ENCODE measurements at places on chromosomes 5 and 9.
A peak's percentile ranks its signal among the peaks of the same experiment; 100 is the strongest.

DNA sequence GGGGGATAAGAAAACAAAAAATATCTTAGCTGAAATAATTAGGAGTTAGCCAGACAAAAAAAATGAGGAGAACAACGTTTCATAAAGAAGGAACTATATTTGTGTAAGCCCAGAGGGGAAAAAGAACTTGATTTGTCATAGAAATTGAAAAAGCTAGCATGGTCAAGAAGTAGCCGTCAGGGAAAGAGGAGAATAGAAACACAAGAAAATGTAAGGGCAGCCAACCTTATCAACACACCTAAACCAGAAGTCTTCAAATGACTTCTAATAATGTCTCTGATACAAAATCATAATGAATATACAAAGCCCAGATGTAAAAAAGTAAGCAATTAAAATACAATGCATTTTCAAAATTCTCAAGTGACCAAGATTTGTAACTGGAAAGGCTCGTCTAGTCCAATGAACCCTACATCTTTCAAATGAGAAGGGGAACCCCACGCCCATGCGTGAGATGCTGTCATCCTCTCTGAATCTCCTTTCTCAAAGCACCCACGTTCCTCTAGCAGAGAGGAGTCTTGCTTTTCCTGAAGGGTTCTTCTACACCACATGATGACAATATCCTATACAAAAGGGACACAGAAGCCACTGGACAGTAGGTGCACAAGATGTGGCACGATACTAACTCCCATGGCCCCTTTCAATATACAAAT, 103.7 kb downstream of the ARL15 start:
- DNase-seq: no peak

DNA sequence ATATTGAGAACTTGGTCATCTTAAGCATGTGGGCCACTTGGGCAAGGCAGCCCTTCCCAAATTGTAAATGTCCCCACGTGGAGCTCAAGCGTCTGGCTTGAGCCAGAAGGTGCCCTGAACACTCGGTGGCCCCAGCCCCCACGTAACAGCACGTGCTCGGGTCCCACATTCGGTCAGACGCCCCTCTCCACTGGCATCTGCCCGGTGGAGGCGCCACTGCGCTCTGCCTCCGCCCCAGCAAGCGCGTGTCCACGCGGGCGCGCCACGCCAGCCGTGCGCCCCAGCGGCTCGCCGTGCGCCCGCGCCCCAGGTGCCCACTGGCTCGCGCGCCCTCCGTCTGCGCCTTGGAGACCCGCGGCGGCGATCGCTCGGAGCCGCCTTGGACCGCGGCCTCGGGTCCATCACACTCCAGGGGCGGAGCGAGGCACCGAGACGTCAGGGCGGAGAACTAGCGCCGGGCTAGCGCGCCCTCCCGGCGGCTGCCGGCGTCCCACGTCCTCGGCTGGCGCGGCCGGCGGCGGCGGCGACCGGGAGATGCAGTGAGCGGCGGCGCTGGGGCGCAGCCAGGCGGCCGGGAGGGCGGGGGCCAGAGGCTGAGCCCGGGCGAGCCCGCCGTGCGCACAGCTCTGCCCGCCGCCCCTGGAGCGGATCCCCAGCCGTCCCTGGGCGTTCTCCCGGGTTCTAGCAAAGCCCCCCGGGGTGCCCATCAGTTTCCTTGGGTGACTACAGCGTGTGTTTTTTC, at the start of gene PALM2AKAP2:
Gene PALM2AKAP2, plus strand, starts transcription at position 488 of the 742 bp plus-strand sequence. CDS start 291 bp downstream, outside the sequence.
- DNase-seq: no peak

- no peak for DNase-seq
Observed at GRCh38 chr5:150451594-150451993, 2.1 kb upstream of the RPS14 start.

GRCh38 chr9:128553728-128554127, 1.3 kb downstream of the SPTAN1 start:
- DNase-seq: no peak

GRCh38 chr5:33999978-34000377, 7.9 kb downstream of the AMACR start:
- DNase-seq: no peak

DNA sequence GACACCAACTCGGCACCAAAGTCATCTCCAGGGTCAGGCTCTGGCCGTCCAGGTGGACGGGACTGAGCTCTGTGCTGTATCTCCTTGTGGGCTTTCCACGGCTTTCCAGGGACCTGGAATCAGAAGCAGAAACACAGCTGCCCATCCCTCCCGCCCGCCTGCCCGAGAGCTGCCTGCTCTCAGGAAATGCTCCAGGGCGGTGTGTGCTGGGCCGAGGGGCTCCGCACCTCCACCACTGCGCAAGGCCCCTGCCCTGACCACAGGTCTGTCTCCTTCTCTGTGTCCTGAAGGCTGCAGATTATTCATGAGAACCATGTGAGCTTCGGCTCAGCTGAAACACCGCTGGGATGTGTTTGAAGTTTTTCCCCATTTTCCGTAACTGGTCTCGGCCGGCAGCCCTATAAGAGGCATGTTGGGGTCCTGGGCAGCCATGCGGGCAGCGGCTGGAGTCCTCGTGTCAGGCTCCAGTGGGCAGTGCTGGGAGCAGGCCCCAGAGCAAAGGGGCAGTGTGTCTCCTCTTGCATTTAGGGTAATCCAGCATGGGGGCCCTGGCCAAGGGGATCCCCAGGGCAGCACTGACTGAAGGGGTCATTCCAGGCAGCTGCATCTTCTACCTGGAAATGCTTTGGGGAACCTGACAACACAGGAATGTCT, 22.8 kb downstream of the NKD2 start:
- no peak for DNase-seq

DNA sequence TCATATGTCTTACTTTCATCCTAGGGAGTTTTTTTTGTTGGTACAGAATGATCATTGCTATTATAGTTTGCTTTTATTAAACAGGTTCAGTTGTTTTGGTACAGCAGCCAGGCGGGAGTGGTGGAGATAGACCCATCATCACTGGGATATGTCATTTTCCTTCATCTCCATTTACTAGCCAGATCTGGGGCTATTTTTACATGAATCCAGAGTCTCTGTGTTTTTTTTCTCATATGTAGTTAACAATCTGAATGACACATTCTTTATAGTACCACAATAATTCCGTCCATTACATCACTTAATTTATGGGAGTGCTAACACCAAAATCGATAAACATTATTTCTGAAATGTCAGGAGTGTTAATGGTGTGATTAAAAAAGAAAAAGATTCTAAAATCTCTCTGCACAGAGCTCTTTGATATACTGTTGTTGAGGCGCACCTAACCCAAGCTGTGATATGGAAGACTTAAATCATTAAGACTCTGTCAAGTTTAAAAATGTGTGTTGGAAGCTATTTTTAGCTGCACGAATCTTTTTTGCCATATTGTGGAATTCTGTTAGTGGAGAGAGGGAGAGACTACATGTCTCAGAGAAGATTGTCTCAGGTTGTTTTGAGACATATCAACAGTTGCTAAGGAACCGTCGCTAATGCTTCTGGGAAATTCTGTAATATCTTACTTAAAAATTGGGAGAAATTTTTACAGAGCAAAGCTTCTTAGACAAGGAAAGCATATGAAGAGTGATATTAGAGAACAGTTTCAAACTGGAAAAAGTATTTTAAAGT, 59.6 kb downstream of the RPS23 start:
- no peak for DNase-seq

- peak; percentile 75 for DNase-seq
Observed at GRCh38 chr5:177370488-177371119, 12.9 kb downstream of the RGS14 start.

DNA sequence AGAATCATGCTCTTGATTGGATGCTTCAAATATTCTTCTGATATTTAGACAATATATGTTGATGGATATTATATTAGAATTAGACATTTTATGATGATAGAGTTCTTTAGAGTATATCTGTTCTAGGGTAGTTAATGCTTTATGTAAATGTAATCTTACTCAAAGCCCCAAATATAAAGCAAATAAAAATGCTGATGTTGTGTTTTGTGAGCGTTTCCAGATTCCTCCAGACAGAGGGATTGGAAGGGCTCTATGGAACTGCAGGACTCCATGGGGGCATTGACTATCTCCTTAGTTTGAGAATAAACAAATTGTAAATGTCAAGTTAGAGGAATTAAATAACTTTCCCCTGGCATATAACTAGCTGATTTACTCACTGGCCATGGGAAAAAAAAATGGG, 184.5 kb downstream of the MRPS30 start:
- no peak for DNase-seq

DNA sequence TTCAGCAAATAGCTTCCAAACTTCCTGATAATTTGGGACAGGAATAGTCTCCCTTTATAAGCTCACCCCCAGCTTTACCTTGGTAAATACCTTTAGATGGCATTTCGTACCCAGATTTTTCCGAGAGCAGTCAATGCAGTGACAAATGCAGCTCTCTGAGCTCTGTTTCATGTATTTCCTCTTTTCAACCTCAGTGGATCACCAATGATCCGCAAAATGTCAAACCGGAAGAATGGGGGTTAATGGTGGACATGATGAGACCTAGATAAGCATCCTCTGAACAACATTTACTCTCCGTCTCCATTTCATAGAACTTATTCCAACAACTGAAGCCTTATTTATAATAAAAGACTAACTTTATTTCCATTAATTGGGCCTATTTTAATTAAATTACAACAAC, 227.3 kb downstream of the MCTP1 start:
- no peak for DNase-seq

- no peak for DNase-seq
Observed at GRCh38 chr5:142784401-142784955, 14.3 kb downstream of the ARHGAP26 start.

GRCh38 chr5:142597546-142598337, 88.1 kb downstream of the FGF1 start:
- DNase-seq: no peak

GRCh38 chr5:151234476-151235238, 10.8 kb upstream of the CCDC69 start:
- DNase-seq: no peak

- DNase-seq: peak; percentile 8
Observed at GRCh38 chr5:93349613-93350012, 231.4 kb downstream of the NR2F1-AS1 start.

DNA sequence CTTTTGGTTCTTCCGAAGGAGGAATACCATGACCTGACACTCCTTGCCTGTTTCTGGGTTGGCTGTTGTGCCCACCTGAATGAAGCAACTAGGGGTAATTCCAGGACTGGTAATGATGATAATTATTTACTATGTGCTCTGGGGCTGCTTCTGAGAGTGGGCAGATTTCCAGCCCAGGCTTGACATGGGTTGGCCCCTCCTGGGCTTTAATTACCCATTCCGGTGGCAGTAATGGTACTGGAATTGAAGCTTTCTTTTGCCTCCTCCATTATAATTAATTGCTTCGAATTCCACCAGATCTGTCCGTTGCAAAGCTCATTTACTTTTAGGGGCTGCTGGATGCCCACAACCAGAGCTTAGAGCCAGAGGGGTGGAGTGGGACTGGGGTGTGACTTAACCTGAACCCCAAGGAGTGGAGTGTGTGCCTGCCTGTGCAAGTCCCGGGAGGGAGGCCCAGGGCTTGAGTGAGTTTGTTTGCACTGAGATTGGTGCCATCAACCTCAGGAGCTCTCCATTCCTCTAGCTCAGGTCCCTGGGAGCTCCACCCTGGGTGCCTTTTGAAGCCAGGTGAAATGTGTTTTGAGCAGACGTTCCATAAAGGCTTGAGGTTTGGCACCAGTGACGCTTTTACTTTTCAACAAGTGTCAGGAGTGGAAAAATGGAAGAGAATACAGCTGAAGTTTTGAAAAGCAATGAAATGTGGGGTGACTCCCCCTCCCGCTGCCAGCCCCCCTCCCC, 214.6 kb downstream of the PDZD2 start:
- DNase-seq: no peak

- no peak for DNase-seq
Observed at GRCh38 chr5:58496488-58496887, 5.3 kb downstream of the GAPT start.

DNA sequence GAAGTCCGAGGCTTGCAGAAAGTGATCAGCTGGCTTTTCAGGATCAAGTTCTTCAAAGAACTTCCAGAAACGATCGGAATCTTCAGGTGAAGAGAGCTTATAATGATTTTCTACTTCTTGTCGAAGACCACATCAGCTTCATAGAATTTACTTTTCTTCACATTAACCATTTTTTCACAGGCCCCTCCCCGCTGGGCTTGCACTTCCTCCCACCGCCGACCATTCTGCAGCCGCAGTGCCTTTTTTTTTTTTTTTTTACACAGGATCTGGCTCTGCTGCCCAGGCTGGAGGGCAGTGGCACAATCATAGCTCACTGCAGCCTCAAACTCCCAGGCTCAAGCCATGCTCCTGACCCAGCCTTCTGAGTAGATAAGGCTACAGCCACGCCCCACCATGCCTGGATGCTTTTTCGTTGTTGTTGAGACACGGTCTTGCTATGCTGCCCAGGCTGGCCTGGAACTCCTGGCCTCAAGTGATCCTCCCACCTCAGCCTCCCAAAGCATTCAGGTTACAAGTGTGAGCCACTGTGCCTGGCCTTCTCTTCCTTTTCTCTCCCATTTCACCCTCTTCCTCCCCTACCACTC, 15.3 kb upstream of the RNF130 start:
- no peak for DNase-seq

DNA sequence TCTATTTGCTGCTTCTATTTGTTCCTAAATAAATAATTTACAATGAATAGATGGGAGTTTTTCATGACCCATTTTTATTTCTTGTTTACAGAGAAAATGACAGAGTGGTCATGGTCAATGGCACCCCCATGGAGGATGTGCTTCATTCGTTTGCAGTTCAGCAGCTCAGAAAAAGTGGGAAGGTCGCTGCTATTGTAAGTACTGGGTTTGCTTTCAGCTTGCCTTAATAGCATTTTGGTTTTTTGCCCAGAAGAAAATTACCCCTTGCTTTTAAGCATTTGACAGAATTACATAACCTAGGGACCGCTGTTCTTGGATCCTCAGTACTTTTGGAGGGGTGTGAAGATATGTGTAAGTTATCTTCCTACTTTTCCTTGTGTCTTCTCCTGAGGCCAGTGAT, 44.1 kb downstream of the TJP2 start:
- no peak for DNase-seq

- no peak for DNase-seq
Observed at GRCh38 chr5:167642181-167642580, 649.3 kb upstream of the WWC1 start.

GRCh38 chr5:26942481-26942880, 95.9 kb downstream of the CDH9 start:
- no peak for DNase-seq

GRCh38 chr5:106380736-106381135, 1290.0 kb downstream of the EFNA5 start:
- no peak for DNase-seq

DNA sequence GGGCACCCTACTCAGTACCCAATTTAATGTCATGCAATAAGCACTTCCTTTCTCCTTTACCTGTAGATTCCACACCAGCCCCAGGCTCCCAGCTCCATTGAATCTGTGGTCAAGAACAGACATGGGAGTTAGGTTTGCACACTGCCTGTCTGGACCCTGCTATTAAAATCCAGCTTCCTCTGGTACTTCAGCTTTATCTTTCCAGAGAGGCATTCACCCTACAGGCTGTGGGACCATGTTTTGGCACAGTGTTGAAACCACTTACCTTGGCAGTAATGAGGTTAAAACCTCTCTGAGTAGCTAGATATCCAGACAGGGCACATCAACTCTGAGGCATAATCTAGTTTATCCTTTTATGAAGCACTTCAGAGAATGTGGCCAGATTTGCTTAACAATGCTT, 191.5 kb upstream of the PCSK5 start:
- no peak for DNase-seq

Data from NCI-H187 (cell line).